ENCODE measurements at places on chromosomes 6 and 20. TPM values are rescaled to one million over a fixed set of nuclear protein-coding genes. Genes with fewer than 3 reads are reported as not detected.

Gene MACROD2
- total RNA-seq = 1.8 TPM

Gene ABRACL
- total RNA-seq = 28.8 TPM

Gene MOCS1
- 14.3 TPM for total RNA-seq

Gene CRNKL1
- 32.8 TPM for total RNA-seq

Gene ZBTB12
- 3.6 TPM for total RNA-seq

Gene ANKRD66
- not detected for total RNA-seq

Gene SAMD5
- total RNA-seq = 0.88 TPM

Gene SPTLC3
- 4.0 TPM for total RNA-seq

Gene SGK2
- 0.74 TPM for total RNA-seq

Gene ARMH2
- not detected for total RNA-seq

Gene NELFCD
- total RNA-seq = 51.3 TPM

Gene MLN
- not detected for total RNA-seq

Gene E2F1
- 1.8 TPM for total RNA-seq

Gene SEL1L2
- total RNA-seq = not detected

Gene MATN4
- not detected for total RNA-seq

Gene GTF2H4
- total RNA-seq = 12.5 TPM

Gene CRIP3
- not detected for total RNA-seq

Gene TRIM27
- total RNA-seq = 53.4 TPM

Gene COL10A1
- total RNA-seq = 0.05 TPM

Gene OPN5
- not detected for total RNA-seq

Gene TSPO2
- not detected for total RNA-seq

Gene MUC21
- not detected for total RNA-seq

Gene NEURL2
- 7.1 TPM for total RNA-seq

Gene STK38
- total RNA-seq = 19.6 TPM

Gene KHDRBS2
- not detected for total RNA-seq

Gene NHSL1
- 7.4 TPM for total RNA-seq

Gene TCP11
- 0.46 TPM for total RNA-seq

Gene TRIM40
- total RNA-seq = not detected

Gene PREX1
- 2.1 TPM for total RNA-seq

Gene PNISR
- 70.1 TPM for total RNA-seq

Gene ETV7
- total RNA-seq = 0.28 TPM

Gene GNMT
- not detected for total RNA-seq

Gene PPDPF
- total RNA-seq = 61.2 TPM

Gene OOEP
- not detected for total RNA-seq

Gene TCP1
- total RNA-seq = 228 TPM

Gene SNAP25
- total RNA-seq = 5.6 TPM

Gene BHLHE23
- total RNA-seq = not detected

All from smooth muscle cell of the umbilical artery (primary cell).